ENCODE measurements at places on chromosomes 13 and 19.

DNA sequence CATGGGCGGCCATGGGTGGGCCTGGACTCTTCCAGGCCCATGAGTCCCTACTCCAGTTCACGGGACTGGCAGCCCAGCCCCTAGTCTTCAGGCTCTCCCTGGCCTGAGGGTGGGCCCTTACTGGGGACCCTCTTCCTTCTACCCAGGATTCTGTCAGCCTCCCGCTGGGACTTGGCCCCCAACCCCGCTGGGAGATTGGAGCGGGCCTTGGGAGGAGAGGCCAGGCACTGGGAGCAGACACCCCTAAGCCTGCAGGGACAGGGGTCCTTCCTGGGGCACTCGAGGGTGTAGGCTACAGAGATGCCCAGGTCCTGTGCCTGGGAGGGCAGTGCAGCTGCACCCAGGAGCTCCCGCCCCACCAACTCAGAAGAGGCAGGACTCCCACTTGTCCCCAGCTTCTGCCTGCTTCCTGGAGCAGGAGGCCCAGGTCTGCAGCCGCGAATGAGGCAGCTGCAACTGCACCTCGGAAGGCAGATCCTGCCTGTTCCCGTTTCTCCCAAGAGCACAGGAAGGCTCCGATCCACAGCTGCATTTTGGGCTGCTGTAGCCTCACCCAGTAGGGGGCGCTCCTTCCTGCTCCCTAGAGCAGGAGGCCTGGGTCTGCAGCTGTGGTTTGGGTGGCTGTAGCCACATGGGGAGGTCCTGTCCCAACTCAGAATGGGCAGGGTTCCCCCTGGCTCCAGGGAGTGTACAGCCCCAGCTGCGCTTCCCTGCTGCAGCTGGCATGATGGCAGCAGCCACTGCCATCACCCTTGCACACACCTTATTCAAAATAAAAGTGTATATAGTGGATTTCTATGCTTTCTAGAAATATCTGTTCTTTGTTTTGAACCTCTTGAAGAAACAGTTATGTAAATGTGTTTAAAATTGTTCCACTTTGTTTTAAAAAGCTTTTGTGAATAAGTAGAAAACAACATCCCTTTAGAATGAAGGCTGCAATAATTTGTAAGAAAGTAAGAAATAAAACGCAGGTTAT is 46.8 kb downstream of the TEX26 start:
- no peak for DNase-seq

DNA sequence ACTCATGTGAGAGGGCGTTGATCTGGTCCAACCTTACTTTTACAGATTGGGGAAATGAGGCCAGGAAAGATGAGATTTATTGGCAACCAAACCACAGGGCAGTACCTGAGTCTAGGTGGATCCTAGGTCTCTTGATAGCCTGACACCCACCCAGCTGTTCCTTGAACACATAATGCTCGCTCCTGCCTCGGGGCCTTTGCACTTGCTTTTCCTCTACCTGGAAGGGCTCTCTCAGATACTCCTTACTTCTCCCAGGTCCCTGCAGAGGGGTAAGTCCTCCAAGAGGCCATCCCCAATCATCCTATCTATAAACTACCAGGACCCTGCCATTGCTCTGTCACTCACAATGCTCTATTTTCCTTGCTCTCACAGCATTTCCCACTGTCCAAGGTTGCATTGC is 7.4 kb downstream of the ZNF575 start:
- no peak for DNase-seq

GRCh38 chr13:38542601-38543000 is 144.3 kb upstream of the FREM2 start:
- DNase-seq = no peak

DNA sequence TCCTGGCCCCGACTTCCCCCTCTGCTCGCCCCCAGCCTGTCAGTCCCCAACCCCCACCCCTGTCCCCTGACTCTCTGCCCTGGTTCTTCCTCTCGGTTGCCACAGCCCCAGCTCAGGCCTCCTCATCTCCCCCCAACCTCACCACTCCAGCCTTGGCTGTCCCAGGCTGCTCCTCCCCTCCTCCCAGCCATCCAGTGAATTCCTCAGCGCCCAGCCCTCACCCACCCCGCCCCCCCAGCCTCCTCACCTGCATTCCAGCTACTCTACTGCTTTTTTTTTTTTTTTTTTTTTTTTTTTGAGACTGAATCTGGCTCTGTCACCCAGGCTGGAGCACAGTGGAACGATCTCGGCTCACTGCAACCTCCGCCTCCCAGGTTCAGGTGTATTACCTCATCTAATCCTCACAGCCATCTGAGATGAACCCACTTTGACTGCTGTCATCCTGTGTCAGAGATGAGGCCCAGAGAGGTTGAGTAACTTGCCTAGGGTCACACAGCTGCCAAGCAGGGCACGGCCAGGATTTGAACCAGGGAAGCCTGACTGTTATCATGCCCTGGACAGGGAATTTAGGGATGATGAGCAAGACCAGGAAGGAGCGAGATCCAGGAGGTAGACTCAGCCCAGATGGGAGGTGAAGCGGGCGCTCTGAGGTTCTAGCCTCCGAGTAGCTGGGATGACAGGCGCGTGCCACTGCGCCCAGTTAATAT is 2.6 kb downstream of the SULT2B1 start:
- no peak for DNase-seq

DNA sequence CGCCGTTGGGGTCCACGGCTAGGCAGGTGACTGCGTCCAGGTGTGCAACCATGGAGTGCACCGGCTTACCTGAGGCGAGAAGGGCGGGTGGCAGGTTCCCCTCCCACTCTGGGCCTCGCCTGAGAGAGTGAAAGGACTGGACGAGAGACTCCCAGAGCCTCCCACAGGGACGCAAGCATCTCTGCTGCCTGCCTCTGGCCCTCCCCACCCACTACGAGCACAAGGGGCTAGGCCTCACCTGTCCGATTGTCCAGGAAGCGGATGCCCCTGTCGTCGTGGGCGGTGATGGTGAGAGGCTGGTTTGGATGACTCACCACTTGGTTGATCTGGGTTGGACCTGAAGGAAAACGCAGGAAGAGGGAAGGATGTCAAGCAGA is 5.1 kb upstream of the PRKD2 start:
- no peak for DNase-seq

DNA sequence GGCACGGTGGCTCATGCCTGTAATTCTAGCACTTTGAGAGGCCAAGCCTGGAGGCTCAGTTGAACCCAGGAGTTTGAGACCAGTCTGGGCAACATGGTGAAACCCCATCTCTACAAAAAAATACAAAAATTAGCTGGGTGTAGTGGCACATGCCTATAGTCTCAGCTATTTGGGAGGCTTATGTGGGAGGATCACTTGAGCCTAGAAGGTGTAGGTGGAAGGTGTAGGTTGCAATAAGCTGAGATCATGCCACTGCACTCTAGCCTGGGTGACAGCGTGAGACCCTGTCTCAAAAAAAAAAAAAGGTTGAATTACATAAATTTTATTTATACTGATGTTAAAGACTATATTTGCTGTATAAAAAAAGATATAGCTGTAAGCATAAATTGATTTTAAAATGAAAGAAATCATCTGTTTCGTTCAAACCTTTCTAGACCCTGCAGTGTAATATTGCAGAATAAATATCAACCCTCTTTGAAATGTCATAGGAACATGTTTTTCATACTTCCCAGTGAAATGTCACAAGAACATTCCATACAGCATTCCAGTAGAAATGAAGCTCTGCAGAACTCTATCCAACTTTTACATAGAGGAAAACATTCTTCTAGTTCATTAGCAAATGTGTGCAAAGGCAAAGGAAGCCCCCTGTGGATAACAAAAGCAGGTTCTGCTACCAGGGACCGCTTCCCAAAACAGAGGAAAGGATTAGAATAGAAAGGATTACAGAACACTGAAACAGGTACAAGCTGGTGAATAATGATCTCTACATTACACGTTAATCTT is 76.0 kb downstream of the CAB39L start:
- DNase-seq = no peak

- no peak for DNase-seq
These were observed 59.6 kb downstream of the USP12 start for GRCh38 chr13:27112006-27112405.

DNA sequence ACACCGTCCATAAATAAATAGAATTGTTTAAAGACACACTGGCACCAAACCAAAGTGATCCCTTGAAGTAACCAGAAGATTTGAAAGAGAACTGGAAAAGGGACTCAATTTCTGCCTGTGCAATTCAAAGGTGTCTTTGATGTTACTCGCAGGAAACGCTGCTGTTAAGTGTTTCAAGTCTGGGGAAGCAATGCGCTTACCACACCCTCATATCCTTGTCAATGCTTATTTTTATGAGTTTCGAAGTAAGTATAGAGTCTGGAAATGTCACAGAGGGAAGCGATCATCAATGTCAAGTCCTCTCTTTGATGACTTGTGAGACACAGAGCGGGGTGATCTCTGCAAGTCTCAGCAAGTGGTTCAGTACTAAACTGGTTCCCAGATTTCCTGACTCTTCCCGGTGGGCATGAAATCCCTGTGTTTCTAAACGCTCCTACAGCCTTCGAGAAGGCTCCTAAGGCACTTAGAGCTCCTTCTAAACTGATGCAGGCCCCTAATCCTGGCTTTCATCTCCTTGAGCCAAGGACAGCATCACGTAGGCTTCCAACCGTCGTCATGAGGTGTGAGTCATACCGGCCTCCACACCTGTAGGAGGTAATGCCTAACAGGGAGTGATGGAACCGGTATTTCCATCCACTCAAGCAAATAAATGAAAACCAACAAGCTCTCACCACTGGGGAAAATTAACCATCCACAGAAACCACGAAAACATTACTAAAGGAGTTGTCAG is 22.8 kb downstream of the SYDE1 start:
- no peak for DNase-seq

GRCh38 chr13:42106998-42107397 is 58.5 kb downstream of the DGKH start:
- no peak for DNase-seq

DNA sequence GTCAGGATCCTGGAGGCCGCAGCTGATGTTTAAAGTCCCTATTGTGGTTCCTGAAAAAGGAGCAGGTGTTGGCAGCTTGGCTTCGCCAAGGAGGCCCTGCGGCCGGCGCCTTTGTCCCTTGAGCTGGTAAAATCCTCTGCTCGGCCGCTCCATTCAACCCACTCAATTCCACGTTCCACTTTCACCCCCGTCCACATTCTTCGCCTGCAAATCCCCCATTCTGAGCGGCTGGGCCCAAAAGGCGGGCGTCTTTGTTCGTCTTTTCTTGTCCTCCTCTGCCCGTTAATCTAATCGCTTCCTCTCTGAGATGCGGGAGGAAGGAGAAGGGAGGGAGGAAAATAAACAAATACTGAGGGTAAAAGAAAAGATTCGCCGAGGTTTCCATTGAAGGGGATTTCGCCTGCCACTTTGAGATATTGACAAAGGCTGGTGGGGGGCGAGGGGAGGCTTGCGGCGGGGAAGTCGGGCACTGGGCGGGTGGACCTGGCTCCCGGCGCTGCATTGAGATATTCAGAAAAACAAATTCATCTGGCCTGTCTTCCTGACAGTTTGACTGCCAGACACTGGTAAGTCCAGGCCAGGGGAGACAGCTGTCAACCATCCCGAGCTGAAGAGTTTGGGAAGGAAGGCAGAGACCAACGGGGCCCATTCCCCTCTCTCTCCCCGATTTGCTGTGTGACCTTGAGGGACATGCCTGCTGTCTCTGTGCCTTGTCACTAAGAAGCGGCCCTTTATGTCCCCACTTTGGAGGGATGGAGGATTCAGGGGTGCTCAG is 37.6 kb downstream of the ZNRF4 start:
- DNase-seq = no peak

- no peak for DNase-seq
These were observed 127.8 kb upstream of the SPACA7 start for GRCh38 chr13:112248406-112248760.

- no peak for DNase-seq
These were observed 40.5 kb upstream of the GAS6 start for GRCh38 chr13:113904411-113904810.

GRCh38 chr19:48569814-48570213 is 17.8 kb downstream of the SULT2B1 start:
- no peak for DNase-seq

- DNase-seq = no peak
These were observed 65.8 kb downstream of the MRPL57 start for GRCh38 chr13:21242236-21242635.

- no peak for DNase-seq
These were observed 20.0 kb downstream of the CILP2 start for GRCh38 chr19:19558055-19558454.

All from esophagus squamous epithelium (tissue), 5 donors.